ENCODE measurements at places on chromosomes 1 and 21.
A peak's percentile ranks its signal among the peaks of the same experiment; 100 is the strongest.

GRCh38 chr1:72946903-72947499, 664.7 kb upstream of the NEGR1 start:
- DNase-seq, result no peak

DNA sequence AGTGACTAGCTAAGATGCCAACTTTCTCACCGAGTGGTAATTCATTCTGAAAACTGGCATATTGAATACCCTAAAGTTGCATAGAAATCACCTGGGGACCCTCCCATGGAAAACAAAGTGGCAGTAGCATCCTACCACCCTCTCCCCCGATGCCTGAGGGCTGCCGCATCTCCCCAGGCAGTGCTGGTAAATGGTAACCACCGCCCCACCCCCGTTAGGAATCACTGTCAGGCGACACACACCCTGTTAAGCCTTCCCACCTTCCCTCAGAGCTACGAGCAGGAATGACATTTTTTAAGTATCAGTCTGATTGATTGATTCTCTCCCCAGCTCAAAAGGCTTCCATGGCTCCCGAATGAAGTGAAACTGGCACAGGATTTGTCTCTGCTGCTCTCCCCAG, 28.3 kb downstream of the TMPRSS2 start:
- DNase-seq, result no peak

DNA sequence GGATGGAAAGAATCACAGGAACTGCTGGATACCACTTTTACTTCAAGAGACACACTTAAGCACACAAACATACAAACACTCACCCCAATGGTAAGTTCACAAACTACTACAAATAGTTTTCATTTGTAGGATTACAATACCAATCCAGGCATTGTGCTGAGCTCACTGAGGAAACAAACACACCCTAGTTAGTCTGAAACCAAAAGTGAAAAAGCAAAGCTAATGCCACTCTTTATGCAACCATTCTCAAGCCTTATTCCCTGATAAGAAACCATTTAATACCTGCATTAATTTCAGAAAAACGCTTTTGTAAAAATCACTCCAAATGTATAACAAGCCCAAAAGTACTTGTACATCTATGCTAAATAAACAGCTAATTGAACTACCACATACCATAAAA, 38.3 kb downstream of the RNF115 start:
- no peak for DNase-seq

DNA sequence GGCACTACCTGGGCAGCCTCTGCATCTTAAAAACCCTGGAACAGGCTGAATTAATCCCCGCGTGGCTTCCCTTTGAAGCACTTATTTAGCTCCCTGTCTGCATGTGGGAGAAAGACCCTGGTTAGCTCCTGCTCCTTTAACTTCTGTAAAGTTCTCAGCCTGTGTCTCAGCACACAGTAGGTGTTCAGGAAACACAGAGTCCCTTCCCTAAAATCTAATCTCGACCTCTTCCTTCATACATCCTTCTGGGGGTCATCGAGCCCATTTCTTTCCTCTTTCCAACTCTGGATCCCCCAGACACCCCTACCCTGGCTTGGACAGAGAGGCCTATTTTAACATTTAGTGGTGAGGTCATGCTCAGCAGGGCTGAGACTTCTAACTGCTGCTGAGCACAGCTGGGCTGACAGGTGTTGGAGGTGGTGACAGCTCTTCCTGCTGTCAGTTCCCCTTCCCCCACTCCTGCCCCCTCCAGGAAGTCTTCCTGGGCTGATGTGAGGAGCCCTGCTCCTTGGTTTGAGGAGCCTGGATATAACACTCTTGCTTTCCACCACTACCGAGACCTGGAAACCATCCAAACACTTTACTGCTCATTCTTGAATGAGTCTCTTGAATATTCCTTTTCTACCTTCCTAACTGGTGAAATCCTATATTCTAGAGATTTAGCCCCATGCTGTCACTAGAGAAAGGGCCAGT, 5.3 kb downstream of the E2F2 start:
- DNase-seq, result no peak

- no peak for DNase-seq
Observed at GRCh38 chr1:206551296-206551985, 44.1 kb downstream of the RASSF5 start.

GRCh38 chr1:114585231-114585630, 3.8 kb upstream of the BCAS2 start:
- DNase-seq, result no peak

- DNase-seq, result no peak
Observed at GRCh38 chr1:235122348-235122747, 6.3 kb downstream of the TOMM20 start.

DNA sequence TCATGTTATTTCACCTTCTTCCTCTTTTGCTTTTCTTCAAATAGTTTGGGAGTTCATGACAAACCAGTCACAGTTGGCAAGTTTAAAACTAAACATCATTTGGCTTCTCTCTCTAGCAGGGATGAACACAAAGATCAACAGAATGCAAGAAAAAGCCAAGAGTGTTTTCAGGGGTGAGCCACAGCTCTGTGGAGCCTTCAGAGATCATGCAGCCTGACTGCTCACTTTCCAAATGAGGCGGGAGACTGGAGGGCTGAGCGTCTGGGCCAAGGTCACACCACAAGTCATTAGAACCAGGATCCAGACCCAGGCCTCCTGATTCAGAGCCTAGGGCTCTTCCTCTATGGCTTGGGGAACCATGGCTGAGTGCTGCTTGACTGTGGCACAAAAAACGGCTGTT, 2.7 kb downstream of the DPT start:
- no peak for DNase-seq

- no peak for DNase-seq
Observed at GRCh38 chr1:6753320-6754140, 31.7 kb upstream of the CAMTA1 start.

- DNase-seq, result peak; percentile 59
Observed at GRCh38 chr1:205588636-205589035, 43.2 kb downstream of the ELK4 start.

- DNase-seq, result no peak
Observed at GRCh38 chr1:98389809-98390208, 271.7 kb upstream of the SNX7 start.

DNA sequence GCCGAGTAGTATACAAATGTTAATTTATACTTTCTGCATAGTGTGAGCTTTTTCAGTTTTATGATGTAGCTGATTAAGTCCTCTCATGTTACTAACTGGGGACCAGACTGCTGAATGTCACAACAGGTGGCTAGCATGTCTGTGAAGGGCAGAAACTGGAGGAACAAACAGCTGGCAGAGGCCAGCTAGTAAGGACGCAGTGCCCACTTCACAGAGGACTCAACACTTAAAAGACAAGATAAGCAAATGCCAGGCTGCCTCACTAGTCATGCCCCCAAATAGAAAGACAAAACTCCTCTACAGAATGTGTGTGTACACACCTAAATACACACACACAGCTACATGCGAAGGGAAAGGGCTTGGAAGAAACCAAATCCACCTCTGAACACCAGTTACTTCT, 73.8 kb upstream of the ZNF678 start:
- DNase-seq, result no peak

DNA sequence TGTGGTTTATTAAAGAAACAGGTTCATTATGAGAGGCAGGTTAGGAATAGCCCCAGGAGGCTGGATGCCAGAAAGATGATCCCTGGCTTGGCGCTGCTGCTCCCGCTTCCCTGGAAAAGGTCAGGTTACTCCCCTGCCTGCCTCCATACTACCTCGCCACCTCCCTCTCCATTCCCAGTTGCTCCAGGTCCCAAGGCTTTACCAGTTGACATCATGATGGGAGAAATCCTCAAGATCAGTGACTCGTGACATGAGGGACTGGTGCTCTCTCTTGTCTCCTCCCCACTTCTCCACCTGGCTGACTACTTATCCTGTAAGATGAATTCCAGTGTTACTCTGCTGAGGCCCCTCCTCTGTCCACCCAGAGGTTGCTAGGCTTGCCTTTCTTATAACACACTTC, 19.7 kb downstream of the VASH2 start:
- no peak for DNase-seq

- no peak for DNase-seq
Observed at GRCh38 chr1:30274976-30275621, 448.3 kb downstream of the MATN1 start.
